ENCODE measurements at places on chromosomes 5 and 9.
A peak's percentile ranks its signal among the peaks of the same experiment; 100 is the strongest.

DNA sequence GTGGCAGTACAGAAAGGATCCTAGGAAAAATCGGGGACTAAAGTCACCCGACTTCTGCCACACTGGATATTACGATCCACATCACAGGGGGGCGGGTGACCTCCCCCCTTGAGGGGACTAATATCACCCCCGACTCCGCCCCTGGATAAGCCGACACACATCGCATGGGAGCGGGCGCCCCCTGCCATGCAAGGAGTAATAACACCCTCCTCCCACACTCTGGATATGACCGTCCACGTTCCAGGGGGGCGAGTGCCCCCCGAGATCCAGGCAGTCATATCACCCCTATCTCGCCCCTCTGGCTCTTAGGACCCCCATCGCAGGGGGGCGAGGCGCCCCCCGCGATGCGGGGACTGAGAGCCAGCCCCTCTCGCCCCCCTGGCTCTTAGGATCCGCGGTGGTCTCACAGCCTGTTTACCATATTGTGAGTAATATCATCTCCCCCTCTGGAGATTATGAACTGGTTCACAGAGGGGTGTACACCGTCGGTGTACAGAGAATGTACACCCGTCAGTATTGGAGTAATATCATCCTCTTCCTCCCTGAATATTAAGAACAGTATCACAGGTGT lies 423.0 kb downstream of the DIRAS2 start:
- peak; percentile 42 for DNase-seq

DNA sequence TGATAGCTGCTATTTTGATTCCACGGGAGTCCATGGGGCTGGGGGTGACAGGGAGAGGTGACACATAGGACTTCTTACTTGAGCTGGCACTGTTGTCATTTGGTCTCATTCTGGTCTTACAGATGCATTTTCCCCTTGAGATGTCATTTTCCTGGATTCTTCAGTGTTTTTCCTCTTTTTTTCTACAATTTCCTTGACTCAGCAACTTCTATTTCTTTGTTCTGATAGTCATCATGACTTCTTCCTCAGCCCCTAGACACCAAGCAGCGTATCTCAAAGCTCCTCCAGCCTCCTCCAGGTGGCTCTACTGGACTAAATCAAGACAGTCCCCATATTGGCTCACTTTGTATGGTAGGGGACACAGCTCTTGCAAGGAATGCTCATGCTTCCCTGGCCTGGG lies 16.5 kb downstream of the LVRN start:
- DNase-seq, result no peak

DNA sequence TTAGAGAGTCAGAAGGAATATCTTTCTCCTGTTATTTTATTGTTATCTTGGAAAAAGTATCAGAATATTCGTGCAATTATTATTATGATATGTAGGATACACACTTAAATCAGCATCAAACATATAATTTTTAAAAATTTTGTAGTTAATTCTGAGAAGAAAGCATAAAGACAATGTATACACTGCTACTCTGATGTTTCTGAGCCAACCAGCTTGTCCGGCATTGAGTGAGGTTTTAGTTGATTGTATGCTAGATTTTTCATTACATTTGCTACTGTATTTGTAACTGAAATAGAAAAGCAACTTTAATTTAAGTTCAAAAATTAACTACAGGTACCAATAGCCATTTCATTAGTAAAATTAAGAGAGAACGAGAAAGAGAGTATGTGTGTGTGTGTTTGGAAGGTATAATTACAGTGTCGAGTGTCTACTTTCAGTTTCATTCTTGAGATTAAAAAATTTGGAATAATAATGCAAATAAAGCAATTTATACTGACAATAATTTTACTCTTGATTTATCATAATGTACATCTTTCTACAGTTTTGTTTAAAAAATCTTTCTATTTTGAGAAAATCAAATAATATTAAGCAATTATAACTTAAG lies 160.4 kb upstream of the CDH12 start:
- DNase-seq, result no peak

DNA sequence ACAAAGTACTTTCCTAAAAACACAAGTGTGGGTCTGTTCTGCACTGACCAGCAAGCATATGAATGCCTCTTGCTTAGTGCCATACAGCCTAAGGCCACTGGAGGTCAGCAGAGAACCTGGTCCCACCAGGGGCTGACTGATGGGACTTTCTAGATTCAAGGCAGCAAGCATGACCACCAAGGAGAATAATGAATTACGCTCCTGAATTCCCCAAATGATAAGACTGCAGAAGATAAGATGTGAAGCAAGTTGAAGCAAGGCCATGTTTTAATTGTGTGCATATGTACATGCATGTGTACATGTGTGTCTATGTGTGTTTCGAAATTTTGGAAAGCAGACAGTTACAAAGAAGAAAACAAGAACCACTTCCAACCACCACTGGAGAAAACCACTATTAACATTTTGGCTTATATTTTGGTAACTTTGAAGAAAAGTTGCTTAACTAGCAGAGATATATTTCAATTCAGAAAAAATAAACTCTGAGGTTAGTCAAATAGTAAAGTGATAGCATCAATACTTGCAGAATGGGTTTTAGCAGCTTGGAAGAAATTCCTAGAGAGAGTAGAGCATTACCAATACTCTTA lies 70.5 kb downstream of the ERP44 start:
- DNase-seq, result peak; percentile 62

- no peak for DNase-seq
Observed at GRCh38 chr9:90107726-90108655, 503.2 kb downstream of the GADD45G start.

All from CD4-positive, alpha-beta T cell treated with Interleukin-17A for 4 hours (primary cell).